Inflammatory macrophage treated with lipopolysaccharide for 1 hour (primary cell): ENCODE measurements at places on chromosomes 1 and 21.

DNA sequence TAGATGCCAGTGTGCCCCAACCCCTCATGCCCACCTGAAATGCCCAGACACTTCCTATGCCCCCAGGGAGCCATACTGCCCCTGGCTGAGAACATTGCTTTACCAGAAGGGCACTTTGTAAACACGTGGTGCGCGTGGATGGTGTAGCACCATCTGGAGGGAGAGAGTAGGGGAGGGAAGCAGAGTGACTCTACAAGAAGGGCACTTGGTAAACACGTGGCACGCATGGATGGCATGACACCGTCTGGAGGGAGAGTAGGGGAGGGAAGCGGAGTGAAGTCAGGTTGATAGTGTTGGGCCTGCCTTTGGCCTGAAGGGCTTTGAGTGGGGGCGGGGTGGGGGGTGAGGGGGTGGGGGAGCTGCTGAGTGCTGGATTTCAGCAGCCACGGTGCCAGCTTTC is 324.0 kb upstream of the VAMP3 start:
- DNase-seq, result no peak

- DNase-seq, result peak; percentile 78
These were observed 101.3 kb upstream of the HMCN1 start for GRCh38 chr1:185632659-185633423.

GRCh38 chr21:28776251-28776650 is 216.4 kb downstream of the LTN1 start:
- DNase-seq, result no peak

DNA sequence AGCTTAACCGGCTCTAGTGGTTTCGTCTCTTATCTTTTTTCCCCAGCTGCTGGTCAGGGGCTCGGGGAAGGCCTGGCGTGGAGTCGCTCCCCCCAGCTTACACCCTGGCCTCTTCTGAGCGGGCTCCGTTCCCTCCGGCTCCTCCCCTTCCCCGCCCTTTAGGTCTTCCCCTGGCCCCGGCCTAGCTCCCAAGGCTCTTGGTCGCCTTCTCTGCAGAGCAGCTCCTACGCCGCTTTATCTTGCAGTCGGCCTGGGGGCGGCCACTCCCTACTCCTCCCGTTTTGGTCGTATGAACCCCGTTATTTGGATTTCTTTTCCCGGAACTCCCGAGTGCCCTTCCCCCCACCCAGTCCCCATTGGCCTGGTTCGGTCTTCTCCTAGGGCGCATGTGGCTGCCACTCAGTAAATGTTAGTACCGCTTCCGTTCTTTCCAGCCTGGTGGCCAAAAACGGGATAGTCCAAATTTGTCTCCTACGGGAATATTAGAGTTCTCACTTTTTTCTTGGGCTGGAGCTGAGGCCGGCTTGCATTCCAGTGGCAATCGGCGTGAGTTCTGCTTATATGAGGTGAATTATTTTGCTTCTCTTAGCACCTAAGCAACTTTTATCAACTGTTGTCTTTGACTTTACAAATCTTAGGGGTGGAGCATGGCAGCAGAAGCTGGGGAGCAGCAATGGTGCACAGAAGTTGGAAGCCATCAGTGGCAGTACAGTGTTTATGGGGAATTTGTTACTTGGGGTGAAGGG is 467 bp downstream of the THRAP3 start:
- DNase-seq, result peak; percentile 83

- DNase-seq, result no peak
These were observed 1031.5 kb upstream of the ADGRL2 start for GRCh38 chr1:80769208-80769750.

DNA sequence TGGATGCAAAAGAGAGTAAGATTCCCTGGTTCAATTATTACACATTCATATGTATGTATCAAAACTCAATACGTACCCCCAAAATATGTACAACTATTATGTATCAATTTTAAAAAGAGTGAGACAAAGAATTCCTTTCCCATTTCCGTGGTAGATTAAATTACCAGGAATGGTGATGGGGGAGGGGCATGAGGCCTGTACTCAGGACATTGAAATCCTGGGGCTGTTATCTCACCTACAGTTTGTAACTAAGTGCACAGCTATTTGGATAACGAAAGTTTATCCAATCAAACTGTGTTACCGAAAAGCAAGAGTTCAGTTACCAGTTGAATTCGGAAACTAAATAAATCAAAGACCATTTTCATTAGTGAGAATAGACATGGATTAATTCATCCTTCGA is 8.3 kb upstream of the ESRRG start:
- DNase-seq, result no peak
